ENCODE measurements at places on chromosomes 3 and 15. TPM values are rescaled to one million over a fixed set of nuclear protein-coding genes. Genes with fewer than 3 reads are reported as not detected.

- H3K36me3 ChIP-seq: no peaks in the 10 kb centered on the region
- no peak overlapping the region for H3K27ac ChIP-seq
- H3K4me1 ChIP-seq: no peaks in the 10 kb centered on the region
- no peak overlapping the region for H3K4me3 ChIP-seq
Observed at GRCh38 chr3:163753033-163753432, 1325.3 kb downstream of the SI start.

The ITIH3 gene
- not detected for total RNA-seq

The FANCD2OS gene
- not detected for total RNA-seq

The ACSBG1 gene
- total RNA-seq: 0.52 TPM

GRCh38 chr15:41512940-41513505 lies 604 bp downstream of the LTK start:
- DNase-seq: peak; percentile 23
- H3K4me3 ChIP-seq: peak overlapping the region; percentile 66
- peaks cover 36% of the 10 kb centered on the region for H3K27me3 ChIP-seq
- H3K27ac ChIP-seq: no peak overlapping the region

GRCh38 chr3:24145981-24146822 lies 201.1 kb downstream of the NR1D2 start:
- no peak for DNase-seq
- H3K36me3 ChIP-seq: no peaks in the 10 kb centered on the region
- no peak overlapping the region for H3K27ac ChIP-seq

- no peak overlapping the region for H3K4me3 ChIP-seq
- H3K27me3 ChIP-seq: peaks cover 41% of the 10 kb centered on the region
- DNase-seq: no peak
- no peak overlapping the region for H3K27ac ChIP-seq
- no peaks in the 10 kb centered on the region for H3K4me1 ChIP-seq
- H3K36me3 ChIP-seq: no peaks in the 10 kb centered on the region
Observed at GRCh38 chr3:123042413-123042812, 14.8 kb upstream of the SEMA5B start.

The KCNAB1 gene
- not detected for total RNA-seq

The SLCO3A1 gene
- 20.0 TPM for total RNA-seq

The GRIP2 gene
- not detected for total RNA-seq

The SH2D7 gene
- not detected for total RNA-seq

The PLSCR2 gene
- total RNA-seq: not detected

DNA sequence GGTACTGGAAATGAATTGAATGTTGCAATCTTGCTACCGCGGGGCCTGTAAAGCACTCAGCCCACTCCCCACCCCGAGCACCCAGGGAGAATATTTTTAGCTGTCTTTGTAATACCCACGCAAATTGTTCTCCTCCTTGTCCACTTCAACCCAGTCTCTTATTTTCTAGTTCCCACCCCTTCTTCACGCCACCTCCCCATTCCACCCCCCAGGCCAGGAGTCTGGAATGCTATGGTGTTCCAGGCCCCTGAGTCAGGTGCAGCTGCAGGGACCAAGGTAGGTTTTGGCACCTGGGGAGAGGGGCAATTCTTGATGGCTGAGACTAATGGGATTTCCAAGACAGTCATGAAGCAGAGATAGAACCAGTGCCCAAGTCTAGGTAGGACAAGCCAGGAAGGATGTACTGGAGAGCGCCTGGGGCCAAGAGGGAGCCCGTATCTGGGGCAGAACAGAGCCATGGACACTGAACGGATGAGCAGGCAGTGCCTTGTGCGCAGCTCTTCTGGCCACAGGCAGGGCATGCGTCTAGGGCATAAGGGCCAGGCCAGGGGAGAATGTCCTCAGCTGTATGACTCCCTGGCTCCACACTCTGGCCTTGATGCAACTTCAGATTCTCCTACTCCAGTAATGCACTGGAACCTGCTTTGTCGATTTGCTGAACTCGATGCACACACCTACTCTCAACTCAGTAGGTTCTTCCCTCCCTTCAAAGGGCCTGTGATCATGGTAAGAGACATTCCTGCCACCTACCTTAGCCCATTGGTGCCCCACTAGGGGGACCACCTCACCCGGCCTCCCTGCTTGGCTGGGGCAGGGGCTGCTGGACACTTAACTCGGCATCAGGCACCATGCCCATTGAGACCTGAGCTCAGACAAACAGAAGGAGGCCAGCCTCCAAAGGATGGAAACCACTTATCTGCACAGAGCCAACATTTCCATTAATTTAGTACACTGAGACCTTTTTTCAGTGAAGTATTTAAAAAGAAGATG lies 34.6 kb upstream of the MAGEF1 start:
- H3K36me3 ChIP-seq: no peaks in the 10 kb centered on the region
- DNase-seq: no peak
- H3K27ac ChIP-seq: no peak overlapping the region
- no peak overlapping the region for H3K4me3 ChIP-seq
- H3K4me1 ChIP-seq: peaks cover 8% of the 10 kb centered on the region

The DNASE1L3 gene
- not detected for total RNA-seq

DNA sequence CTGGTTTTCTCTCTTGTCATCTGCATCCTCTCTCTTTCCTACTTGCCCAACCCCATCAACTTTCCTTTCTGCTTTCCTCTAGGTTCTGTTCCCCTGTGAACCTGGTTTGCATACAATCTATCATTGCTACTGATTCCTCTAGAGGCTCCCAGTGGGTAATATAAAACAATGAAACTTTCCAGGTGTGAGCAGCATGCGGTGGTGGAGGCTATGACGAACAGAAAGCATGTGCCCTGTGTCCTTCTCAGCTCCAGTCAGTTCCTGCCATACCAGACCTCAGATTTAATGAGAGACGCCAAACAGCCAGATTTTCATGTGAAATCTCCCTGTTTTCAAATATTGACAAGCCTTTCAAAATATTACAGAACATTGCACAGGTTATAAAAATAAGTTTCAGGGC lies 3.5 kb upstream of the ACAP2 start:
- DNase-seq: no peak
- H3K4me3 ChIP-seq: no peak overlapping the region
- peak overlapping the region; percentile 6 for H3K27ac ChIP-seq
- H3K4me1 ChIP-seq: peaks cover 26% of the 10 kb centered on the region
- no peaks in the 10 kb centered on the region for H3K36me3 ChIP-seq

DNA sequence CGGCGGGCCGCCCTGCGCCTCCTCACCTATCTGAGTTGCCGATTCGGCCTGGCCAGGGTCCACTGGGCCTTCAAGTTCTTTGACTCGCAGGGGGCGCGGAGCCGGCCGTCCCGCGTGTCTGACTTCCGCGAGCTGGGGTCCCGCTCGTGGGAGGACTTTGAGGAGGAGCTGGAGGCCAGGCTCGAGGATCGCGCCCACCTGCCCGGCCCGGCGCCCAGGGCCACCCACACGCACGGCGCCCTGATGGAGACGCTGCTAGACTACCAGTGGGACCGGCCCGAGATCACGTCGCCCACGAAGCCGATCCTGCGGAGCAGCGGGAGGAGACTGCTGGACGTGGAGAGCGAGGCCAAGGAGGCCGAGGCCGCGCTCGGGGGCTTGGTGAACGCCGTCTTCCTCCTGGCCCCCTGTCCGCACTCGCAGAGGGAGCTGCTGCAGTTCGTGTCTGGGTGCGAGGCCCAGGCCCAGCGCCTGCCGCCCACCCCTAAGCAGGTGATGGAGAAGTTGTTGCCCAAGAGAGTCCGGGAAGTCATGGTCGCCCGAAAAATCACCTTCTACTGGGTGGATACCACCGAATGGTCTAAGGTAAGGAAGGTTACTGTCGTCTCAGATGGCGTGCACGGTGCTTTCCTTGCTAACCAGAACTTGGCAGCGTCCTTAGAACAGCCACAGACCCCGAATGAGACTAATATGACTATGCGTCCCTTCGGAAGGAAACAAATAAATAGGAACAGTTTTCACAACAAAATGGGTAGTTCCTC lies 567 bp downstream of the TICRR start:
- peak overlapping the region; percentile 94 for H3K4me3 ChIP-seq
- peaks cover 12% of the 10 kb centered on the region for H3K36me3 ChIP-seq
- peak overlapping the region; percentile 91 for H3K27ac ChIP-seq
- H3K4me1 ChIP-seq: peaks cover 30% of the 10 kb centered on the region
- DNase-seq: peak; percentile 5

GRCh38 chr15:74780523-74781430 lies 1.1 kb upstream of the CSK start:
- H3K4me1 ChIP-seq: peaks cover 67% of the 10 kb centered on the region
- H3K4me3 ChIP-seq: peak overlapping the region; percentile 96
- H3K36me3 ChIP-seq: peaks cover 24% of the 10 kb centered on the region

The DNAH1 gene
- total RNA-seq: 12.2 TPM

The DNAJC13 gene
- total RNA-seq: 34.0 TPM

- no peak overlapping the region for H3K4me3 ChIP-seq
- no peaks in the 10 kb centered on the region for H3K27me3 ChIP-seq
- H3K36me3 ChIP-seq: peaks cover 5% of the 10 kb centered on the region
- H3K27ac ChIP-seq: no peak overlapping the region
Observed at GRCh38 chr3:172213200-172213599, 173.8 kb downstream of the FNDC3B start.

GRCh38 chr15:65330934-65331645 lies 26.6 kb downstream of the RNU5B-1 start:
- H3K4me3 ChIP-seq: no peak overlapping the region
- peaks cover 3% of the 10 kb centered on the region for H3K27me3 ChIP-seq
- DNase-seq: no peak
- H3K36me3 ChIP-seq: no peaks in the 10 kb centered on the region

DNA sequence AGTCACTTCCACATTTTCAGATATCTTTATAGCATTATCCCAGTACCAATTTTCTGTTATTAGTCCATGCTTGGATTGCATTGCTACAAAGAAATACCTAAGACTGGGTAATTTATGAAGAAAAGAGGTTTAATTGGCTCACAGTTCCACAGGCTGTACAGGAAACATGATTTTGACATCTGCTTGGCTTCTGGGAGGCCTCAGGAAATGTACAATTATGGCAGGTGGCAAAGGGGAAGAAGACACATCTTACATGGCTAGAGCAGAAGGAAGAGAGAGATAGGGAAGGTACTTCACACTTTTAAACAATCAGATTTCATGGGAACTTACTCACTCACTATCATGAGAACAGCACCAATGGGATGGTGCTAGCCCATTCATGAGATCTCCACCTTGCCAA lies 172.3 kb upstream of the GPR149 start:
- no peaks in the 10 kb centered on the region for H3K4me1 ChIP-seq
- DNase-seq: no peak
- H3K27me3 ChIP-seq: no peaks in the 10 kb centered on the region
- no peak overlapping the region for H3K4me3 ChIP-seq

DNA sequence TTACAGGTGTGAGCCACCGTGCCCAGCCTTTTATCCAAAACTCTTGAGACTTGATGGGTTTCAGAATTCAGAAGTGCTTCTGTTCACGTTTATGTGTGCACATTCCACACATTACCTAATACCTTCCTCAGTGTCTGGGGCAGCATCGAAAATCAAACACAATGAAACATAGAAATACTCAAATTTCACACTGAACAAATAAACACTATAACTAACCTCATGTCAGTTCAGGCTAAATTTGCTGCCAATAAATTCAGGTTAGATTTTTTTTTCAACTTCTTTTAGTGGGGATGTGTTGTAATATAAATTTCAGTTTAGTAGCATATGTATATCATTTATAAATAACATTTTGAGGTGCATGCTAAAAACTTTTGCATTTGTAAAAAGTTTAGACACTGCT lies 2.8 kb downstream of the EIF2AK4 start:
- H3K27ac ChIP-seq: no peak overlapping the region
- no peaks in the 10 kb centered on the region for H3K27me3 ChIP-seq
- H3K36me3 ChIP-seq: peaks cover 28% of the 10 kb centered on the region
- H3K4me1 ChIP-seq: peaks cover 52% of the 10 kb centered on the region
- H3K4me3 ChIP-seq: peak overlapping the region; percentile 30

- H3K27ac ChIP-seq: no peak overlapping the region
- H3K4me3 ChIP-seq: no peak overlapping the region
- no peaks in the 10 kb centered on the region for H3K36me3 ChIP-seq
Observed at GRCh38 chr3:27147215-27147614, 222.0 kb downstream of the NEK10 start.

GRCh38 chr3:13266651-13267362 lies 153.3 kb downstream of the NUP210 start:
- no peak overlapping the region for H3K27ac ChIP-seq
- H3K4me3 ChIP-seq: no peak overlapping the region

GRCh38 chr15:39621210-39621609 lies 40.3 kb downstream of the THBS1 start:
- no peak for DNase-seq
- no peak overlapping the region for H3K4me3 ChIP-seq
- peaks cover 19% of the 10 kb centered on the region for H3K36me3 ChIP-seq
- H3K4me1 ChIP-seq: peaks cover 51% of the 10 kb centered on the region
- H3K27me3 ChIP-seq: peaks cover 2% of the 10 kb centered on the region

DNA sequence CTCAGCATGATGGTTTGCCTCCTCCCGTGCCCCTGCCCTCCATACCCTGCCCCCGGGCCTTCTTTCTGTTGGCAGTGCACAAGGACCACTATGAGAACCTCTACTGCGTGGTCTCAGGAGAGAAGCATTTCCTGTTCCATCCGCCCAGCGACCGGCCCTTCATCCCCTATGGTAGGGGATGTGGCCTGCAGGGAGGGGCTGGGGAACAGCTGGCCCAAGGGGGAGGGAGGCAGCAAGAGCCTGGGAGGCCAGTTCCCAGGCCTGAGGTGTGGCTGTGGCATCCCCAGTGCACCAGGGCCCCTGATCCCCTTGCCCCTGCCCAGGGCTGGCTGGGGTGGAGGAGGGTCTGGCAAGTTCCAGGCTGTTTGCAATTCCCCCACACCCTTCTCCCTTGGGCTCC lies 2.6 kb upstream of the PLA2G4B start:
- no peak for DNase-seq

DNA sequence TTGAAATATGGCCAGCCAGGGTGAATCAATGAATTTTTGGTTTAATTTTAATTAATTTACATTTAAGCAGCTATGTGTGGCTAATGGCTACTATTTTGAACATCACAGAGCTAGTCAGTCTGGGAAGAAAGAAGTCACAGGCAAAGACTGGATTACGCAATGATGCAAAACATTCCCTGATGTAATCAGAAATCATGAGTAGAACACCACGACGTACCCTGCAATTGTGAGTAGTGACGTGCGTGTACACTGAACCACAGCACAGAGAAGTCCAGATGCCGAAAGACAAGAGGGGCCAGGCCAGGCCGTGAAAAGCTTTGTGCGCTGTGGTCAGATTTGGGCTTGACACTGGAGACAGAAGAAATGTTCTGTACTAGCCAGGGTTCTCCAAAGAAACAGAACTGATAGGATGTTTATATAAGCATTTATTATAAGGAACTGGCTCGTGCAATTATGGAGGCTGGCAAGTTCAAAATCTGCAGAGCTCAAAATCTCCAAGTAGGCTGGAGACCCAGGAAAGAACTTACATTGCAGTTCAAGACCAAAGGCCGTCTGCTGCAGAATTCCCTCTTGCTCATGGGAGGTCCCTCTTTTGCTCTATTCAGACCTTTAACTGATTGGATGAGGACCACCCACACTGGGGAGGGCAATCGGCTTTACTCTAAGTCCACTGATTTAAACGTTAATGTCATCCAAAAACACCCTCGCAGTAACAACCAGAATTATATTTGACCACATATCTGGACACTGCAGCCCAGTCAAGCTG lies 44.6 kb downstream of the SH3BP5 start:
- peaks cover 82% of the 10 kb centered on the region for H3K4me1 ChIP-seq
- H3K36me3 ChIP-seq: peaks cover 46% of the 10 kb centered on the region
- H3K27me3 ChIP-seq: no peaks in the 10 kb centered on the region
- no peak for DNase-seq
- H3K4me3 ChIP-seq: no peak overlapping the region

The CPLX3 gene
- 0.17 TPM for total RNA-seq

The KLHL40 gene
- total RNA-seq: not detected

The MAN2A2 gene
- total RNA-seq: 239 TPM

GRCh38 chr3:183494341-183494740 lies 61.2 kb downstream of the KLHL6 start:
- no peak overlapping the region for H3K4me3 ChIP-seq
- peaks cover 46% of the 10 kb centered on the region for H3K36me3 ChIP-seq
- H3K4me1 ChIP-seq: peaks cover 5% of the 10 kb centered on the region
- H3K27me3 ChIP-seq: no peaks in the 10 kb centered on the region
- no peak for DNase-seq
- no peak overlapping the region for H3K27ac ChIP-seq
